Hepatic stellate cell (primary cell): ENCODE measurements at places on chromosomes 6 and 20.
A peak's percentile ranks its signal among the peaks of the same experiment; 100 is the strongest.

- DNase-seq = peak; percentile 83
Observed at GRCh38 chr20:675453-676314, at the start of gene SCRT2. SCRT2 (minus strand) TSS chr20:675802; CDS start chr20:675601, 201 bp downstream.

DNA sequence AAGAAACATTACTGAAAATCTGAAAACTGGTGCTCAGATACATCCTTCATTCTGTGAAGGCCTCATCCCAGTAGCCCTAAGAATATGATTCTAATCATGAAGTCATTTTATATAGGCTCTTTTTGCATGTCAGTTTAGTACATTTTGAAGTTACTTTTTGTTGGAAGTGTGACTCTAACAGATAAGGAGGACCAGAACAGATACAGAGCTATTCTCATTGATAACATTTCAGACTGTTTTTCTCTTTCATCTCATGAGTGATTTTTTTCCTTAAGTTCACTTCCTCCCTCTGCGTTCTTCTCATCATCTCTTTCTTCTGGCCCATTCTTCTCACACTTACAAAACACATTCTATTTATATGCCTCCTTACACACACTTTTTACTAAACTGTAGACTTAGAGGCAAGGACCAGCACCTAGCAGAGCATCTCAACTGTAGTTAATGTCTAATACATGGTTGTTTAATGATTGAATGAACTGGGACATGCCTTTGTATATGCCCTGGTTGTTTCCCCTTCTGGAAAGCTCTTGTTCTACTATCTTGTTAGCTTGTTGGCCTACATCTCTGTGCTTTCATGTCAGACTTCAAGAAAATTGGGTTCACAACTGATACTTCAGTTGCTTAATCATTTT lies 8.7 kb downstream of the CTNNBL1 start:
- no peak for DNase-seq

GRCh38 chr20:37575884-37576283 lies 48.2 kb upstream of the BLCAP start:
- DNase-seq = no peak

GRCh38 chr6:45709781-45710220 lies 305.9 kb downstream of the CLIC5 start:
- no peak for DNase-seq

DNA sequence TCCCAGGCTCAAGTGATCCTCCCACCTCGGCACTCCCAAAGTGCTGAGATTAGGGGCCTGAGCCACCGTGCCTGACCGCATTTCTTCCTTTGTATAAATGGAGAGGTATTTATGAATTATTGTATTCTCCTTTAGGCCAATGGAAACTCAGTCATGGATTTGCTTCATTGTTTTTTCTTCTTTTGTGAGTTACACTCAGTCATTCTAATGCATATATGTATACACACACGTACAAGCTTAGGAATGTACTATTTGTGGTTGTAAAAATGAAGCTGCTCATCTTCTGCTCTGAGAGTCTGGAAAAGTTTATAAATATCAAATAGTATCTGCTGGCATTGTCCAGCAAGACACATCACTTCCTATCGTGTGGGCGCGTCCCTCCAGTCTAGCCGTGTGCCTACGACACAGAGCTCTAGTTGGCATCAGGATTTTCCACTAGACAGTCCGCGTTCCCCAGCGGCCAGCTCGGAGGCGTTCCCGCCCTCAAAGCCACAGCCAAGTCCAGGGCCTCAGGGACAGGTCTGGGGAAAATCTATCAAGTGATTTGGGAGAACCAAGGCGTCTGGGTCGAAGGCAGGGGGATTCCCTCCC lies 215.2 kb downstream of the NFATC2 start:
- DNase-seq = peak; percentile 86

- DNase-seq = no peak
Observed at GRCh38 chr6:39422238-39422637, 99.7 kb upstream of the KCNK16 start.

DNA sequence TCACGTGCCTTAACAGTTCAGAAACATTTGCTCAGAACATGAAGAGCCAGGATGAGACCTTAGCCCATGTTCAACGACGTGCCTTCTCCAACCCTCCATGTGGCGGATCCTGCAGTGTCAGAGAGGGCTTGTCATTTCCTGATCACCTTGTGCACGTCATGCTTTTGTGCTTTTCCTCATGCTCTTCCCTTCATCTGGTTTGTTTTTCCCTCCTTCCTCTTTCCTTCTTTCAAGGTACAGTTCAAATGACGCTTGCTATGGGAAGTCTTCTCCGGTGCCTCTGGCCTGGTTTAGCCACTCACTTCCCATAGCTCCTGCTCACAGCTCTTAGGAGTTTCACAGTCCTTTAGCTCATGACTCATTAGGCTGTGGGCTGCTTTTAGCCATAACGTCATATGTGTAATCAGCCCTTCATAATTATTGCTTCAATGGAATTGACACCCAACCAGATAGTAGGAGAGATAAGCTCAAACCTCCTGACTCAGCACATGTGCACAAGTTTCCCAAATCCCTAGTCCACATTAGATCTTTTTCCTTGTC lies 102.7 kb upstream of the CNKSR3 start:
- peak; percentile 16 for DNase-seq

DNA sequence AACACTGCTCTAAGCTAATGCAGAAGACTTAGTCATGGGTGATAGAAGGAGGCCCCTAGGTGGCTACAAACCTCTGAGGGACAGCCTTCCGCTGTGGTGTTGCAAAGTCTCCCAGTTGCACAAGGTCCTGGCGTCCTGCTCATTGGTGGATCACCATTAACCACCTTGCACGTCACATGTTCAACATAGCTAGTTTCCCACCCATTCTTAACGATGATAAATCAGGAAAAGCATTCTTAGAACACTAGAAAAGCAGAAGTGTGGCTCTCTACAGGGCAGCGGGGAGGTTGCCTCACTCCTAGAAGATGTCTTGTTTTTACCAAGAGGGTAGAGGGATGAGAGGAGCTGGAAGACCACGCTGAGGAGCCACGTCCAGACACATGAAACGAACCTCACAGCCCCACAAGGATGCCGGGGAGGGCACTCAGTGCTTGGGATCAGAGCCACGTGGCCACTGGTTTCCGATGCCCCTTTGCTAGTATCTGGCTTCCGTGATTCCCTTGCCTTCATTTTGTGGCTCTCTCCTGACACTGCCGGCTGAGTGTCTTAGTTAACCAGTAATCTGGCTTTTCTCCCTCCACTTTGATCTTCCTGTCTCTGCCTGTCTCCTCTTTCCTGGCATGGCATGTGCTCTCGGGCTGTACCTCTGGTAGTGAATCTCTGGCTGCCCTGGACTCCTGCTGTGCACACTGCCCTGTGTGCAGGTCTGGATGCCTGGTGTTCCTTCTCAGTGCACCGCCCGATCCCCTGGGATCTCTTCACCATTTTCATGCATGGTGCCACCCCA lies 91.4 kb upstream of the NEDD9 start:
- no peak for DNase-seq
